ENCODE measurements at places on chromosomes 5 and 9.

DNA sequence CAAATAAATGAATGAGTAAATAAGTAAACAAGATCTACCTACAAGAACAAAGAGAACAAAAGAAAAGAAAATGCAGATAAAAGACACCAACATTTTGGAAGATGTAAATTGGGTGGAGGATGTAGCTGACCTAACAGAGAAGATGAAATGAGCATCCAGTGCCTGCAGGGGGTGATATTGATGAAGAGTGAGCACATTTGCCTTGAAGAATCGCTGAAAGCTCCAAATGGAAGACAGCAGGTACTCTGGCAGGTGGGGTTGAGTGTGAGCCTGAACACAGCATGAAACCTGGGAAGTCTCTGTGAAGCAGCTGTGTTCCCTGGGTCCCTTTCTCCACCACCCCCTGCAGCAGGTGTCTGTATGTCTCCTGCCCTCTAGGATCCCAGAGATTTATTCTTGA, 125.6 kb downstream of the NXNL2 start:
- DNase-seq, result no peak

GRCh38 chr5:175418251-175418650, 25.7 kb downstream of the DRD1 start:
- no peak for DNase-seq

GRCh38 chr9:88503845-88504764, 30.9 kb upstream of the NXNL2 start:
- DNase-seq, result no peak

- no peak for DNase-seq
Measured at GRCh38 chr5:172571413-172571812, 69.7 kb upstream of the NEURL1B start.

DNA sequence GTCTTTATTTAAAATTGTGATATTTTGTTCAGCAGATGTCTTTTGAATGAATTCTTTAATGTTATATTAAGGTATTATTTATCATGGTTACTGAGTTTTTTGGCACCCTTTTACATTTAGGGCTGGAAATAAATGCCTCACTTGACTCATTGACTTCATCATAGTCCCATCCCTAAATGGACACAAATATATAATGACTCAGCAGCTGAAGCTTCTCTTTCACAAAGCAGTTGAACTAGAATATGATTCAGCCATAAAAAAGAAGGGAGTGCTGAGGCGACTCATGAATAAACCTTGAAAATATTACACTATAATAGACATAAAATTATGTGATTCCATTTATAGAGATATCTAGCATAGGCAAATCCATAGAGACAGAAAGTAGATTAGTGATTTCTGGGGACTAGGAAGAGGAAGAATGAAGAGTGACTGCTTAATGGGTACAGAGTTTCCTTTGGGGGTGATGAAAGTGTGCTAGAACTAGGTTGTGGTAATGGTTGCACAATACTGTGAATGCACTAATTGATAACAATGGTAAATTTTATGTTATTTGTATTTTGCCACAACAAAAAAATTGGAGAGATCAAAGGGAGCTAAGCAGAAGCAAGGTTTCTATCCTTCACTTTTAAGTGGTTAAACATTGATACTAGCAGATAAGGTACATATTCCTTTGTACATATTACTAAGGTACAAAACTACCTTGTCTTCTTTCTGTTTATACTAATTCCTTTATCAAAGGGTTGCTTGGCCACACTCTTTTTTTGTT, 449.6 kb downstream of the NTRK2 start:
- DNase-seq, result no peak

DNA sequence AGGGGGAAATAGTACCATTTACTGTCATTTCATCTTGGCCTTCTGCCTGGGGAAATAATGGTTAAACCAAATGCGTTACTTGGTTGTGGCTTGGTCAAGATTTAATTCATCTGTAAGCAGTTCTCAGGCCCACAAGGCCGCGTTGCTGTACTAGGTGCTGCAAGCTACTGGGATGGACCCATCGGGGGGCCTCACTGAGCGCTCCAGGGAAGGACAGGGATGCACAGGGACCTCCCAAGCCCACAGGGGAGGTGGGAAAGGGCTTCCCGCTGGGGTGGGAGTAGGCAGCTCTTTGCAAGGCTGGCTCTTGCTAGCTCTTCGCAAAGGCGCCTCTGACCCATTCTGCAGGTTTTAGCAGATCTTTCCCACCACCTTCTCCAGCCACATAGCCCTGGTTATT, 8.0 kb downstream of the GFPT2 start:
- no peak for DNase-seq

- DNase-seq, result no peak
Measured at GRCh38 chr5:14082523-14082922, 60.6 kb upstream of the TRIO start.

GRCh38 chr5:42982107-42982622, 58.0 kb downstream of the ANXA2R start:
- no peak for DNase-seq

Data from T-helper 1 cell (primary cell).